ENCODE measurements at places on chromosomes 7 and 10. TPM values are rescaled to one million over a fixed set of nuclear protein-coding genes. Genes with fewer than 3 reads are reported as not detected.

- DNase-seq = no peak
These were observed 13.1 kb downstream of the UNC5B start for GRCh38 chr10:71225291-71226058.

DNA sequence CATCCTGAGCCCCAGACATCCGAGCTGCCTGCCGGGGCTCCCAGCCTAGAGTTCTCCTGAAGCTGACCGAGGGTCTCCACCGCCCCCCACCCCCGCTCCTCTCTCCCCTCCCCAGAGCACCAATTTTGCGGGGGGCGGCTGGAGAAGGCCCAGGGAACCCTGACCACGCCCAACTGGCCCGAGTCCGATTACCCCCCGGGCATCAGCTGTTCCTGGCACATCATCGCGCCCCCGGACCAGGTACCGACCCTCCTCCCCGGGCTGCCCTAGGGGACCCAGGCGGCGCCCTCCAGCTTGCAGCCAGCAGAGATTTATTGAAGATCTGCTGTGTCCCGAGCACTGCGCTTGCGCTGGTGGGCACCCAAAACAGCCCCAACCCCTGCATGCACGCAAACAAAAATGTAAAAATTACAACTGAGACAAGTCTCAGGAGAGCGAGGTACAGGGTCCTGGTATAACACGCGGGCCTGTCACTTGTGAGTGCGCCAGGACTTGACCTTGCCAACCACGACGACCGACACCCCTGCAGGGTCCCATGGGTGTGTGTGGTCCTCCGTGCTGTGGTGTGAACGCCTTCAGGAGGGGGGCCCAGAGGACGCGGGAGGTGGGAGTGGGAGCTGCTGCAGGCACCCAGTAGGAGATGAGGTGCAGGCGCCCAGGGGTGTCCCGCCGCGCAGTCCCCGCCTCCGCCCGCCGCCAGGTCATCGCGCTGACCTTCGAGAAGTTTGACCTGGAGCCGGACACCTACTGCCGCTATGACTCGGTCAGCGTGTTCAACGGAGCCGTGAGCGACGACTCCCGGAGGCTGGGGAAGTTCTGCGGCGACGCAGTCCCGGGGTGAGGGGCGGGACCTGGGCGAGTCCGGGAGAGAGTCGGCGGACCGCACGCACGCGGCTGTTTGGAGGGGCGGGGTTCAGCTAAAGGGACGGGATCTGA, 3.1 kb downstream of the PCOLCE start:
- DNase-seq = no peak

DNA sequence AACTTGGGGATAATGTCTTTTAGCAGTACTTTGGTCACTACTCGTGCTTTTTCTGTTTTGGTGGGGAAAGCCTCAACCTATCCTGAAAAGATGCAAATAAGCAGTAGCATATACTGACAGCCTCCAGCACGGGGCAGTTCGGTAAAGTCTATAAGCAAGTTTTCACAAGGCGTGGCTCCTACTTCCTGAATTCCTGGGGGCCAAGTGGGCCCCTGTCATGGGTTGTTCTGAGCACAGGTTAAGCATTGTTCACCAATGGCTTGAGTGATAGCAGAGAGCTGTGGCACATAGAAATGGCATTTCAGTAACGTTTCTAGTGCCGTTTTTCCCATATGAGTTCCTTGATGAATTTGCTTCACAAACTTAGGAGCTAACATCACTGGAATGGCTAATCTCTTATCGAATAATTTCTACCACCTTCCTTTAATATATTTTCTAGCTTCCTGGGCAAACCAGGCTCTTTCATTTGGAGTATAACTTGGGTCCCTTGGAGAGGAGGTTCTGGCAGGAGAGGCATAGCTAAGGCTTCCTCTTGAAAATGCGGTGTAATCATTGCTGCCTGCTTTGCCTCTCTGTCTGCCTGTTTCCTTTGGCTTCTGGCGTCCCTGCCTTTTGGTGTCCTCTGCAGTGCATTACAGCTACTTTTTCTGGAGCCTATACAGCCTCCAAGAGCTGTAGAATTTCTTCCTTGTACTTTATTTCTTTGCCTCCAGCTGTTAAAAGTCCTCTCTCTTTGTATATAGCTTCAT, 11.7 kb upstream of the ZNF239 start:
- DNase-seq = no peak

The OPALIN gene
- not detected for total RNA-seq

The ZNF727 gene
- not detected for total RNA-seq

Measured in Panc1 (cell line).